HTR-8/SVneo (cell line): ENCODE measurements at places on chromosomes 5 and 9.

GRCh38 chr5:133756036-133756435, 143.7 kb upstream of the FSTL4 start:
- no peak for DNase-seq

GRCh38 chr5:103315455-103315854, 56.9 kb downstream of the MACIR start:
- DNase-seq: no peak

DNA sequence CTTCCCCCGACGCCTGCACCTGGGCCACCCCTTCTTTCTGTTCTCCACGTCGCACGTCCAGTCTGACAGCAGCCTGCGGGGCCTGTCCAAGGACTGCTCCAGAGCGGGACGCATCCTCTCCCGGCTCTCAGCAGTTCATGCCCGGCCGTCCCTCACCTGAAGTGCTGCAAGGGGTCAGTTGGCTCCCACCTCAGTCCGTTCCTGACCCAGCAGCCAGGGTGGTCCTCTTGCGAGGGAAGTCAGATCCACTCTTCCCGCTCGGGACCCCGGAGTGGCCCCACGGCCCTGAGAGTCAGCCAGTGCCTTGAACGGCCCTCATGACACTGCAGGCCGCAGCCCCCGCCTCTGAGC, 249.7 kb upstream of the IRX4 start:
- no peak for DNase-seq

- DNase-seq: no peak
Measured at GRCh38 chr5:93777620-93778019, 36.2 kb upstream of the POU5F2 start.

- no peak for DNase-seq
Measured at GRCh38 chr9:129250786-129251185, 72.7 kb upstream of the IER5L start.

GRCh38 chr5:118722122-118723020, 266.0 kb downstream of the DTWD2 start:
- no peak for DNase-seq

- DNase-seq: no peak
Measured at GRCh38 chr5:19519448-19519847, 468.6 kb downstream of the CDH18 start.

DNA sequence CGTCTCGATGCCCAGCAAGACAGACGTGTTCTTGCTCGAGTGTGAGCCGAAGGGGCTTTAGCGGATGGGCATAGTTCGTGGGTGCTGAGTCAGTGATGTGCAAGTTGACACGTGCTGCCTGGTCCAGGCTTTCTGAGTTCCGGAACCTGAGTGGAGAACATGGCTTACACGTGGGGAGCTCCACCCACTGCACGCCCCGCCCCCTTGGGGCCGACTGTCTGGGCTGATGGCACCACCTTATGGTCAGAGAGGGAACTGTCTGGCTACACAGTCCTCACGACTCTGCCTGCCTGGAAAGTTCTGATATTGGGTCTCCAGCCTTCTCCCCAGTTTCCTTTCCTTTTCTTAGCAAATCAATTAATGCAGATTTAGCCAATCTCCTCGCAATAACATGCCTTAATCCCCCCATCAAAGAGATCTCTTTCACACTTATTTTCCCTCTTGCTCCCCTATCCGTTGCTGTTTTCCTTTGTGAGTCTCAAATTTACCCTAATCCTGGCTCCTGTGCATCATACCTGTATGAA, 3.8 kb upstream of the STC2 start:
- DNase-seq: peak; percentile 85

- DNase-seq: no peak
Measured at GRCh38 chr9:80435591-80435990, 863.8 kb downstream of the TLE4 start.

GRCh38 chr5:172113036-172113435, 75.0 kb downstream of the STK10 start:
- no peak for DNase-seq
